ENCODE measurements at places on chromosomes 16 and 17.

DNA sequence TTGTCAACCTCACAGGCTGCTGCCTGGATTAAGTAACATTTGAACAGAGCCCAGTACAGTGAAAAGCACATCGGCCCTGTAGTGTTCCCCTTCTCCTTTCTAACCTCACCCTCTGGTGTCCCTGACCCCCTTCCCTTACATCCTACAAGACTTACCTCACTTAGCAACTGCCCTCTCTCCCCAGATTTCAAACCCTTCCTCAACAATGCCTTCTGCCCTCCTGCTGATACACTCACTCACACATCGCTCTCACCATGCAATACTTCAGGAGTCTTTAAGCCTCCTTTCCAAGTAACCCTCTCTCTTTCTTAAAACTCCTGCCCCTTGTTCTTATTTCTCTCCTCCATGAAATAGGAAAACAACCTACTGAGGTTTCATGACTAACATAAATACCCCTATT is 17.8 kb downstream of the ZZEF1 start:
- DNase-seq = no peak

GRCh38 chr17:72053036-72053435 is 67.8 kb upstream of the SOX9 start:
- no peak for DNase-seq

- DNase-seq = no peak
These were observed 6.5 kb downstream of the EIF1 start for GRCh38 chr17:41695134-41695661.

GRCh38 chr17:41966463-41967140 is at the start of gene CNP:
CNP (plus strand) TSS chr17:41966795; CDS start chr17:41966885, 90 bp downstream.
- peak; percentile 86 for DNase-seq

DNA sequence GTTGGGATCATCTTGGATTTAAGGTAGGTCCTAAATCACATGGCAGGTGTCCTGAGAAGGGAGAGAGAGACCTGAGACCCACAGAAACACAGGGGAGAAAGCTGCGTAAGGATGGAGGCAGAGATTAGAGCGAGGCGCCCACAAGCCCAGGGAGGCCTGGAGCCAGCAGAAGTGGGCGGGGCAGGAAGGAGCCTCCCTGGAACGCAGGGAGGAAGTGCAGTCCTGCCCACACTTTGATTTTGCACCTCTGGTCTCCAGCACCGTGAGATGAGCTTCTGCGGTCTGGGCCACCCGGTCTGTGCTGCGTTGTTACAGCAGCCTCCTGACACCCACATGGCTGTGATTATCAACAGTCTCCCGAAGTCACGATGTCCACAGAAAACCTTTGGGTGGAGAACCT is 6.4 kb downstream of the DNASE1L2 start:
- no peak for DNase-seq

DNA sequence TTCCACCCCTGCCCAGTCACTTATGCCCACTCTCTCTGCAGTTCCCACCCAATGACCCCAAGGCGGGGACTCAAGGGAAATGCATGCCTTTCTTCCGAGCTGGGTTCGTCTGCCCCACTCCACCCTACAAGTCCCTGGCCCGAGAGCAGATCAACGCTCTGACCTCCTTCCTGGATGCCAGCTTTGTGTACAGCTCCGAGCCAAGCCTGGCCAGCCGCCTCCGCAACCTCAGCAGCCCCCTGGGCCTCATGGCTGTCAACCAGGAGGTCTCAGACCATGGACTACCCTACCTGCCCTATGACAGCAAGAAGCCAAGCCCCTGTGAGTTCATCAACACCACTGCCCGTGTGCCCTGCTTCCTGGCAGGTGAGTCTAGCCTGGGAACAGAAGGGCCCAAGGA is 13.8 kb downstream of the LPO start:
- no peak for DNase-seq

GRCh38 chr16:2698965-2699750 is 16.8 kb downstream of the KCTD5 start:
- DNase-seq = no peak

- peak; percentile 91 for DNase-seq
These were observed 3.6 kb upstream of the LITAFD start for GRCh38 chr16:8878523-8878911.

DNA sequence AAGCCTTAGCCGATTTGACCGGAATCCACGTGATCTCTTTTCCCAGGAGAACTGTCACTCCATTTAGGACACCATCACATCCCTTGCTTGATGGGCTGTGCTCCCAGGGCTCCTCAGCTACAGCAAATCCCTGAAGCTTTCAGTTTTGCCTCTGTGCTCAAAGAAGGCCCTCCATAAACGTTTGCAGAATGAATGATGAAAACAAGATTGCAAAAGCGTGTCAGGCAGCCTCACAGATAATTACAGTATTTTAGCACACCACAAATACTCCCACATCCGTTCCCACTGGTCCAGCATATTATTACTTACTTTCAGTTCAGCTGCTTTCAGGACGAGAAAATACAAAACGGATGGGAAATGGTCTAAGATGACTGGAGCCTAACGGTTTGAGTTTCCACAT is 84.6 kb downstream of the USP31 start:
- no peak for DNase-seq

- DNase-seq = no peak
These were observed 8.8 kb upstream of the ABCA8 start for GRCh38 chr17:68963958-68964357.

Data from M059J (cell line).